ENCODE measurements at places on chromosomes 13 and 19.

DNA sequence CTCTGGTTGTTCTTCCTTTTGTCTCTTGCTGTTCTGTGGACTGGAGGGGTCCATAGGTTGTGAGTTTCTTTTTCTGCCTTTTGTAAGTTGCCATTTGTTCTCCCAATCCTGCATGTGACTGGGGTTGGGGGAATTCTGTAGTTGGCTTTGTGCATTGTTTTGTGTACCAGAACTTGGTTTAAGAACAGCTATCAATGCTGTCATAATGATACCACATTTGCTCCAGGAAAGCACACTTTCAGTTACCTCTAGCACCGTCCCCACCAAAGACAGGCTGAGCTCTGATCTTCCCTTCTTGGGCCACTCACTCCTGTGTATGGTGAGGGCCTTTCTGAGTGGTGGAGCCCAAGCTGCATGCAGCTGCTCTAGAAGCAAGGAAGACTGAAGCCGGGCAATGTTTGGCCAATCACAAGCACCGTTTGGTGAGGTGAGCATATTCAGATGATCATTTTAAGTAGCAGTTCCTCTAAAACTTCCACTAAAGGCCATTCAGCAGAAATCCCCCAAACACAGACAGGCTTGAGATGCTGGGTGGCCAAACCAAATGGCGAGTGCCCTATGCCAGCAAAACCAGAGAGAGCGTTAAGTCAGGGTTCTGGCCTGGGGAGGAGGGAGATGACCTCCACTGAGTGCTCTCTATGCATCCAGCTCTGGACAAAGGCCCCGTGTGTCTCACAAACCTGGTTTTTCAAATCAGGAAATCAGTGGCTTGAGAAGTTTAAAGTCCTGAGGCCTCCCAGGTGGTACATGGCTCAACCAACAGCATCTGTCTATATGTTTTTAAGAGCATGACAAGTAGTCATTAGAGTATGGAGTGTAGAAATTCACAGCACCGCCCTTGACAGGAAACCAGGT is 120.7 kb upstream of the SPATA13 start:
- no peak for DNase-seq

DNA sequence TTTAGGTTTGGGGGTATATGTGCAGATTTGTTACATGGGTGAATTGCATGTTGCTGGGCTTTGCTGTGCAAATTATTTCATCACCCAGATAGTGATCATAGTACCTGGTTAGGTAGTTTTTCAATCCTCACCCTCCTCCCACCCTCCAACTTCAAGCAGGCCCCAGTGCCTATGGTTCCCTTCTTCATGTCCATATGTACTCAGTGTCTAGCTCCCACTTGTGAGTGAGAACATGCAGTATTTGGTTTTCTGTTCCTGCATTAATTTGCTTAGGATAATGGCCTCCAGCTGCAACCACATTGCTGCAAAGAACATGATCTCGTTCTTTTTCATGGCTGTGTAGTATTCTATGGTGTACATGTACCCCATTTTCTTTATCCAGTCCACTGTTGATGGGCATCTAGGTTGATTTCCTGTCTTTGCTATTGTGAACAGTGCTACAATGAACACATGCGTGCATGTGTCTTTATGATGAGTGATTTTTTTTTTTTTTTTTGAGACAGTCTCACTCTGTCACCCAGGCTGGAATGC is 42.9 kb upstream of the POMP start:
- no peak for DNase-seq

- DNase-seq, result no peak
These were observed 10.4 kb upstream of the KLK15 start for GRCh38 chr19:50843701-50844221.

DNA sequence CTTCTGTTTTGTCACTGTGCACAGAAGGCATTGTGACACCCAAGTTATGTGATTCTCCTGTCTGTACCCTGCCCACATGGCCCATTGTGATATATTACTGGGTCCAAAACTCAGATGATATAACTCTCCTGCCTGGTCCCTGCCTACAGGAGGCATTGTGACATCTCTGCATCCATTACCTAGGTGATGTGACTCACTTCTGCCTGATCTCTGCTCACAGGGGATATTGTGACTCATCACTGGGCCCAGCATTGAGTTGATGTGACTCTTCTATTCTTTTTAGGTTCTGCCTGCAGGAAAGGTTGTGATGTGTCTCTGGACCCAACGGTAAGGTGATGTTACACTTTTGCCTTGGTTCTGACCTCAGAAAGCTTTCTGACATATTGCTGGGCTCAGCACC is 67.9 kb upstream of the ZNF724 start:
- no peak for DNase-seq

- DNase-seq, result no peak
These were observed 1317.8 kb downstream of the UQCRFS1 start for GRCh38 chr19:27894906-27895754.

- DNase-seq, result no peak
These were observed 375.1 kb downstream of the KLF5 start for GRCh38 chr13:73433890-73434289.

GRCh38 chr13:46663206-46664037 is 110.5 kb downstream of the LRCH1 start:
- DNase-seq, result no peak

GRCh38 chr13:35499676-35500075 is 23.2 kb upstream of the MAB21L1 start:
- DNase-seq, result no peak

DNA sequence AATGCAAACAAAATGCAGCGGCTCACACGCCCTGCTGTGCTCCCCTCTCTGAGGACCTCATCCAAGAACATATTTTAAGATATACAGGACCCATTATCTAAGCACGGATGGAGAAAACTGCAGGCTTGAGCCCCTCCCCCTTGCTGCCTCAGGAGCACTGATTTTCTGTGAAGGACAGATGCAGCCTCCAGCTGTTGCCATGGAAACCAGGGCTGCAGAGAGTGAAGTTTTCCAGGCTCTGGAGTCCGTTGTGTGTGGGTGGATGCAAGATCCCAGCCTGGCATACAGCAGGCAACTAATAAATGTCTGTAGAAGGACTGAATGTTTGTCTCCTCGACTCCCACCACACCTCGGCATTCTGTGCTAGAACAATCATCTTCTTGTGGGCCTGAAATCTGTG is 105.6 kb upstream of the PEG3 start:
- DNase-seq, result no peak

DNA sequence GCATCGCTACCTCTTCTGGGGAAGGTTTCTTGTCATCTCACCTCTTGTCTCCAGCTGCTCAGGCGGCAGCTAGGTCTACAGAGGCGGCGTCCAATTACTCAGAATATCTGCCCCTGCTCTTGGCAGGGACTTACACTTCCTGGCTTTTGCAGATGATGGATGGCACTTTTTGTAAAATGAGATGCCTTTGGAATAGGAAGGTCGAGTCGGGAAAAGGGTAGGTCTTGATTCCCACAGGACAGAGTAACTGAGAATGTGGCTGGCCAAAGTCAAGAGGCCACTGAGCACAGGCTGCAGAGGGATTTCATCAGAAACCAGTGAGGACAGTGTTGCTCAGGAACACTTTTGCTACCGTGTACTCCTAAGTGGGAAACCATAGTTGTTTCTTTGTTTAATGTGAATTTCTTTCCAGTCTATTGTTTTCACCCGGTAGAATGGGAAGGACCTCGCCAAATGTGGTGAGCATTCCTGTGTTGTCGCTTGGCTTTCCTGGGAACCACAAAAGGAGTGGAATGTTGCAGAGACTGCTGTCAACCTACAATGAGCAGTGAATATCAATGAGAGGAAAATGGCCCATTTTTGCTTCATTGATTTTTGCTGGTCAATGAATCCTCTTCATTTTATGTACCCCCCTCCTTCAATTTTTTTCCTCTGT is 383.7 kb downstream of the HS6ST3 start:
- no peak for DNase-seq

GRCh38 chr13:113927661-113928581 is 46.0 kb downstream of the C13orf46 start:
- DNase-seq, result no peak
